ENCODE measurements at places on chromosomes 2 and 18.

- H3K27ac ChIP-seq: no peak overlapping the region
- H3K36me3 ChIP-seq: no peaks in the 10 kb centered on the region
- no peak overlapping the region for H3K4me3 ChIP-seq
- peaks cover 5% of the 10 kb centered on the region for H3K4me1 ChIP-seq
- H3K27me3 ChIP-seq: no peaks in the 10 kb centered on the region
Measured at GRCh38 chr2:159290289-159290907, 3.9 kb upstream of the WDSUB1 start.

GRCh38 chr18:22260208-22260820 is 90.9 kb downstream of the GATA6 start:
- no peak overlapping the region for H3K27ac ChIP-seq
- H3K27me3 ChIP-seq: no peaks in the 10 kb centered on the region

- H3K4me1 ChIP-seq: no peaks in the 10 kb centered on the region
- no peaks in the 10 kb centered on the region for H3K36me3 ChIP-seq
- DNase-seq: peak; percentile 42
- no peak overlapping the region for H3K27ac ChIP-seq
- H3K4me3 ChIP-seq: no peak overlapping the region
Measured at GRCh38 chr2:810397-810796, 133.2 kb upstream of the TMEM18 start.

DNA sequence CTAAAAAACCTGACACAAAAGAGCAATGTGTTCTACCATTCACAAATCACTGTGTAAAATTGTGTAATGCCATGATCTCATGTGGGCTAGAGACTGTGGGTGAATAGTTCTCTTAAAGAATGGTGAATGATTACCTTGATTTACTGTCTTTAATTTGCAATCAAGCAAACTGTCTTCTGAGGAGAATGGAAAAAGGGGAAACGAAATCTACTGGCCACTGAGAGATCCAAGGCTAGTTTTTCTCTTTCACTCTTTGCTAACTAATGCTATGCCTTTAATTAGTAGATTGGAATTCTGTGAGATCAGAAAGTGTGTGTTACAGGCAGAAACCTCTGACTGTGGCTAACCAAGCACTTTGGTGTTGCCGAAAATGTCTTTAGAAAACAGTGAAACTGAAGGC is 422.7 kb downstream of the TGIF1 start:
- H3K27me3 ChIP-seq: no peaks in the 10 kb centered on the region
- H3K4me1 ChIP-seq: peaks cover 3% of the 10 kb centered on the region
- no peaks in the 10 kb centered on the region for H3K36me3 ChIP-seq
- no peak overlapping the region for H3K27ac ChIP-seq
- DNase-seq: no peak

DNA sequence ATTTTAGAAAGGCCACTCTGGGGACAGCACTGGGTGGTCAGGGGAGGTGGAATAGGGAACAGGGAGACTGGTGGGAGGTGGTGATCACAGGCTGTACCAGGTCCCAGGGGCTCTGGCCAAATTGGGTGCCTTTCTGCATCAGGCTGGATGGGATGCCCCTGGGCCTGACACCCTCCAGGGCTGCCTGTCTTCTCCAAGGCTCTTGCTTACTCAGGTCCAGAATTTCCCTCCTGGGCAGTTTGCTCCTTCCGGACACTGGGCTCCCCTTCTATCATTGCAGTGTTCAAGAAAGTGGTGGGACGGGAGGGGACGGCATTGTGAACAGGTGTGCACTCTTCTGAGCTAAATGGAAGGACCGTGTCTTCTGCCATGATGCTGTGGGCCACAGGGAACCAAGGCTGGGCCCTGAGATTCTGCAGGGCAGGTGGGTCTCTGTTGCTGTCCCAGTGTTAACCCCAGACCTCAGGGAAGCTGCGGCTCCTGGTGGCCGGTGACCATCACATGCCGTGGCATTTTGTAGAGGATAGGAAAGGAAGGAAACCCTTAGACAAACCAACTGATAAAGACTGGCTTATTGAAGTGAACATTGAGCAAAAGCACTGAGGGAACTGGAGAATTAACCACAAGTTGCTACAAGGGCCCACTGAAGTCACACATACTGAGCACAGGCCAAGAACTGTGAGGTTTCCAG is 93.7 kb upstream of the HS6ST1 start:
- H3K27ac ChIP-seq: no peak overlapping the region
- no peak for DNase-seq
- H3K36me3 ChIP-seq: no peaks in the 10 kb centered on the region
- no peaks in the 10 kb centered on the region for H3K4me1 ChIP-seq
- H3K4me3 ChIP-seq: no peak overlapping the region

DNA sequence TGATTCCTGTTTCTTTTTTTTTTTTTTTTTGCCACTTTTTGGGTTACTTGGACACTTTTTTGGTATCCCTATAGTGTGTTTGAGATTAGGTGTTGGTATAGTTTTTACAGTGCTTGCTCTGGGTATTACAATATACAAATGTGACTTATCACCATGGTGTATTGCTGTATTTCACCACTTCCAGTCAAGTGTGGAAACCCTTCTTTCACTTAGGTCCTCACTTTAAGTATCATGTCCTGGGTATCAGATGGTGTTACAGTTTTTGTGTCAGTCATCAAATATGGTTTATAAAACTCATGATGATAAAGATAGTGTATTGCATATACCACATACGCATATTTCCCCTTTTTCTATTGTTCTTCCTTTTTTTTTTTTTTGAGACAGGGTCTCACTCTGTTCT is 1.8 kb downstream of the ATP9B start:
- H3K27me3 ChIP-seq: no peaks in the 10 kb centered on the region
- no peak for DNase-seq
- no peaks in the 10 kb centered on the region for H3K36me3 ChIP-seq
- H3K4me1 ChIP-seq: peaks cover 11% of the 10 kb centered on the region
- H3K27ac ChIP-seq: no peak overlapping the region
- H3K4me3 ChIP-seq: no peak overlapping the region

- H3K27ac ChIP-seq: no peak overlapping the region
- no peak overlapping the region for H3K4me3 ChIP-seq
- H3K4me1 ChIP-seq: no peaks in the 10 kb centered on the region
- H3K27me3 ChIP-seq: no peaks in the 10 kb centered on the region
- DNase-seq: no peak
- no peaks in the 10 kb centered on the region for H3K36me3 ChIP-seq
Measured at GRCh38 chr2:127629637-127630036, 16.3 kb upstream of the GPR17 start.

Measured in hepatocyte (in vitro differentiated cells).